ENCODE measurements at places on chromosomes 5 and 9.
A peak's percentile ranks its signal among the peaks of the same experiment; 100 is the strongest.

DNA sequence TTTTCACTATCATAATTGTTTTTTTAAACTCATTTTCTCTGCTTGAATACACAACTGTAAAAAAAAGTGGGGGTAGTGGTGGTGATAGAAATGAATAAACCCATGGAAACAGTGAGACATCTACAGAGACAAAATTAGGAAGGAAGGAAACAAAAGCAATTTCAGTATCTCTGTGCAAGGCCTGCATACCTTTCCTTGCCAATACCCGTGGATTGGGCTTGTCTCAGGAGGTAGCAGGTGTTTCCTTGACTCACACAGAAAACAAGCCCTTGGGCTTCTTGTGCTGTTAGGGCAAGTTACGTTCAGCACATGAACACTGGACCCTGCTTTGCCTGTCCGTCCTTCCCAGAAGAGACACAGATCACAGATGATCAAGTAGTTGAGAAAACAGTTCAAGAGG, 372.2 kb downstream of the ZSWIM6 start:
- no peak for DNase-seq

DNA sequence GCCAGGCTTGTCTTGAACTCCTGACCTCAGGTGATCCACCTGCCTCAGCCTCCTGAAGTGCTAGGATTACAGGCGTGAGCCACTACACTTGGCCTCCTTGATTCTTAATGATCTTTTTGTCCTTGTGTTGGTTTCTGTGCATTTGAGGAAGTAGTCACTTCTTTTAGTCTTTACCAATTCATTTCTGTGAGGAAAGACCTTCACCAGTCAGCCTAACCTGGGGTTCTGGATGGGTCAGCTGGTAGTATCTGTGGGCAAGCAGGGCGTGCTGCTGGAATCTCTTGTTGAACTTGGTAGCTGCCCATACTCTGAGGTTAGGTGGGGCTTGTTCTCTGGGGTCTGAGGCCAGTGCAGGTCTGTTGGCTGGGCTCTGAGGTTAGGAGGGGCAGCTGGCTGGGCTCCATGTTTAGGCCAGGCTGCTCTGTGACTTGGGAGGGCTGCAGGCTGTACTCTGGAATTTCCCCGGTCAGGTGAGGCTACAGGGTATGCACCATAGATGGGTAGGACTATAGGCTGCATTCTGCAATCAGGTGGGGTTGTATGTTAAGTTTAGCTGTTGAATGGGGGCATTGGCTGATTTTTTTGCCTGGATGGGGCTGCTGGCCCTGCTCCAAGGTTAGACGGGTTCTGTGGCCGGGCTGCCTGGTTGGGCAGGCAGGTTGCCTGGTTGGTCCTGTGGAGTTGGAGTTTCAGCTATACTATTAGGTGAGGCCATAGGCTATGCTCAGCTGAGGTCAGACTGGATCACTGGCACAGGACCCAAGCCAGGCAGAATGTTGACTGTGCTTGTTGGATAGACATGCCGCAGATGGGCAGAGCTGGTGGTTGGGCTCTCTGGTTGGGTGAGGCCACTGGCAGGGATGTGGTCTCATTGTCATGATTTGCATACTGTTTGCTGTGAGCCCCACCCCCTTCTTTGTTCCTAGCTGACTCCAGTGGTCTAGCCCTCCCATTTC, 19.2 kb downstream of the UBAP1 start:
- DNase-seq, result no peak

DNA sequence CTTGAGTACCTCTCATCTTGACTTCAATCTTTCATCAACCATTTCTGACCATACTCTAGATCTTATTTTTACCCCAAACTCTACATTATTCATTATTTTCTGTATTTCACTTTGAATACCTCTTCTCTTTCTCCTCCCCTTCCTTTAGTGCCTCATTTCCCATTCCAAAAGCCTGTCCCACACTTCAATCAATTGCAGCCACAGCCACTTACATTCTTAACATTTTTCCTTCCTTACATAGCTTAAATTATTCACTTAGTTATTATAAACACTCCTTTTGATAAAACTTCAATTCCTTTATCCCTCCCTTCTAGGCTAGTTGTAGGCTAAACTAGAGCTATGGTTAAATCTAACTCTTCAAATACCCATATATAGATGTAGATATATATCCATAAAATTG, 344.0 kb downstream of the PRR16 start:
- no peak for DNase-seq

- no peak for DNase-seq
These were observed 62.9 kb upstream of the PPARGC1B start for GRCh38 chr5:149667084-149667828.

- DNase-seq, result no peak
These were observed 2.2 kb downstream of the TNFSF15 start for GRCh38 chr9:114803479-114804265.

DNA sequence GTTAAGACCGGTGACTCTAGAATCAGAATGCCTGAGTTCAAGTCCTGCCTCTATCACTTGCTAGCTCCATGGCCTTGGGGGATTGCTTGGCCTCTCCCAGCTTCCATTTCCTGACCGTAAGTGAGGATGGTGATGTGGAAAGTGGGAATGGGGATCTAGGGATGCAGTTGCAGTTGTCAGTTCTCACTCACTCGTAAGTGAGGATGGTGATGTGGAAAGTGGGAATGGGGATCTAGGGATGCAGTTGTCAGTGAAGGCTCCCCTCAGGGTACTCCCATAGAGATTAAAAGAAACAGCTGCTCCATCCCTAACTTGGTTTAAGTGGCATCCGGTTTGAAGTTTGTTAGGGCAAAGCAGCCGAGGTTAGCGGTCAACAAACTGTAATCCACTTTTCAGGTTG, 3.0 kb upstream of the IL9 start:
- DNase-seq, result no peak

GRCh38 chr5:68519143-68519542, 303.6 kb downstream of the PIK3R1 start:
- peak; percentile 71 for DNase-seq

DNA sequence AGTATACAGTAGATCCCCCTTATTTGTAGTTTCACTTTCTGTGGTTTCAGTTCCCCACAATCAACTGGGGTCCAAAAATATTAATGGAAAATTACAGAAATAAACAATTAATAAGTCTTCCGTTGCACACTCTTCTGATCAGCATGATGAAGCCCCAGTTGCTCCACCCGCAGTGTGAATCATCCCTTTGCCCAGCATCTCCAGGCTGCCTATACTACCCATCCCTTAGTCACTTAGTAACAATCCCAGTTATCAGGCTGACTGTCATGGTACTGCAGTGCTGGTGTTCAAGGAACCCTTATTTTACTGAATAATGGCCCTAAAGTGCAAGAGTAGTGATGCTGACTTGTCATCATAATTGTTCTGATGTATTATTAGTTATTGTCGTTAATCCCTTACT, 28.9 kb downstream of the SHC3 start:
- peak; percentile 40 for DNase-seq

GRCh38 chr5:157682257-157682656, 10.9 kb downstream of the C5orf52 start:
- DNase-seq, result no peak

DNA sequence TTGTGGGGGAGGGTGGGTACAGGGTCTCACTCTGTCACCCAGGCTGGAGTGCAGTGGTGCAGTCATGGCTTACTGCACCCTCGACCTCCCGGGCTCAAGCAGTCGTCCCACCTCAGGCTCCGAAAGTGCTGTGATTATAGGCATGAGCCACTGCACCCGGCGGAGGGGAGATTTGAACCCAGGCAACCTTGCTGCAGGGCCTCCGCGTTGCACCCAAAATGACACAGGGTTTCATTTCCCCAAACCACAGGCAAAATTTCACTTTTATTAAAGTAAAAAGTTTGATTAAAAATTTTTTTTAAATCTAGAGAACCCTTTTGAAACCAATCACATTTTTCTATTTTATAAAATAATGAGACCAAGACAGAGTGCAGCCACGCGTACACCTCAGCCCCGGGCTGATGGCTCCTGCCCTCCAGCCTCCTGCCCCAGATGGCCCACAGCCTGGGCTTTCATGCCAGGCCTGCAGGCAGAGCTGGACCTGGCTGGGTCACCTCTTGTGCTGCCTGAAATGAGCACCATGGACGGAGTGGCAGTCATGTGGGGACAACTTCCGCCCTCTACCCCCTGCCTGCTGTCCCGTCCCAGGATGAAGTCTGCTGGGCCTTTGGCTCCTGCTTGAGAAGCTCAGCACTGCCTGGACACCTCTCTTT, 30.5 kb downstream of the USP20 start:
- no peak for DNase-seq

Measured in Ammon's horn (tissue), 1 donor.